NCI-H2081 treated with DMSO at 0.1 percent for 48 hours (cell line): ENCODE measurements at places on chromosomes 2 and 18.

DNA sequence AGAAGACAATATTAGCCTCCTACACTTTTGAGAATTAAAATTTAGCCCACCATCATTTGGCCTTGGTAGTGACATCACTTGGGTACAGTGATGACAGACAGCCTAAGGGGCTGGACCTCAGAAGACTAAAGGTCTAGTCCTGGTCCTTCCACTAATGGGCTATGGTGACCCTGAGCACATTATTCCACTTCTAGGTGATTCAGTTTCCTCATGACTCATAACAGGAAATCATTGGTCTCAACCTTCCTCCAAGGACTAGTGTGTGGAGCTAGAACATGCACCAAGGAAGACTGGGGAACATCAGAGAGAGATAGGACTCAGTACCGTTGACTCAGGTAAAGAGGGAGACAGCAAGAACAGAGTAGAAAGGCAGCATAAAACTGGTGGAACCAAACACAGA, 64.0 kb downstream of the TFCP2L1 start:
- no peak for DNase-seq

DNA sequence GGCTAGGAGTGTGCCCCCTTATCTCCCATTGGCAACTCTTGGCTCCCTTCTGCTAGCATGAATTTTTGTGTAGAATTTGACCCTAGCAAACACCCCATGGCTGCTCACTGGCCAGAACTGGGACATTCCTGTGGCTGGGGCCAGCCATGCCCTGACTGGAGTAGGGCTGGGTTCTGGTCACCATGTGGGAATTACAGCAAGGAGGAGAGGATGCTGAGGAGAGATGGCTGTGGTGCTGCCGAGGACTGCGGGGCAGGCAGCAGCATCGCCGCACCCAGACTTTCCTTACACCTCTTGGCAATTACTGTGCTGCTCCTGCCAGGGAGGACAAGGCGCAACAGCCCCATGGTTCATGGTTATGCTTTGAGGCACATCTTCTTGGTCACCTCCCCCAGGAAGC, 12.7 kb downstream of the KCNF1 start:
- DNase-seq: no peak

DNA sequence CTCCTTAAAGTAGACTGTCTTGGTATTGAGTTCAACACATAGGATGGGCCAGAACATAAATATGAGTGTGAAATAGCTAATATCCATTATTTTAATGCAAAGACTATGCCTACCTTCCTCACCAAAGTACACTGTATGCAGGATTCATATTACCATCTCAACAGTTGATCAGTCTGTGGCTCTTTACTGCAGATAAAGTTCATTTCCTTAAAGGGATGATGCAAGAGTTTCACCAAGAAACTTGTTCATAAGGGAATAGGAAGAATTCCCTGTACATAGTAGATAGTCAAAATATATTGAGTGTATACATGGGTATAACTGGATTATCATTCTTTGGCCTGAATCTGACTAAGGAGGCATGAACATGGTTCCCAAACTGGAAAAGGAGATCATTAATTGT, 35.0 kb downstream of the MARS2 start:
- no peak for DNase-seq

DNA sequence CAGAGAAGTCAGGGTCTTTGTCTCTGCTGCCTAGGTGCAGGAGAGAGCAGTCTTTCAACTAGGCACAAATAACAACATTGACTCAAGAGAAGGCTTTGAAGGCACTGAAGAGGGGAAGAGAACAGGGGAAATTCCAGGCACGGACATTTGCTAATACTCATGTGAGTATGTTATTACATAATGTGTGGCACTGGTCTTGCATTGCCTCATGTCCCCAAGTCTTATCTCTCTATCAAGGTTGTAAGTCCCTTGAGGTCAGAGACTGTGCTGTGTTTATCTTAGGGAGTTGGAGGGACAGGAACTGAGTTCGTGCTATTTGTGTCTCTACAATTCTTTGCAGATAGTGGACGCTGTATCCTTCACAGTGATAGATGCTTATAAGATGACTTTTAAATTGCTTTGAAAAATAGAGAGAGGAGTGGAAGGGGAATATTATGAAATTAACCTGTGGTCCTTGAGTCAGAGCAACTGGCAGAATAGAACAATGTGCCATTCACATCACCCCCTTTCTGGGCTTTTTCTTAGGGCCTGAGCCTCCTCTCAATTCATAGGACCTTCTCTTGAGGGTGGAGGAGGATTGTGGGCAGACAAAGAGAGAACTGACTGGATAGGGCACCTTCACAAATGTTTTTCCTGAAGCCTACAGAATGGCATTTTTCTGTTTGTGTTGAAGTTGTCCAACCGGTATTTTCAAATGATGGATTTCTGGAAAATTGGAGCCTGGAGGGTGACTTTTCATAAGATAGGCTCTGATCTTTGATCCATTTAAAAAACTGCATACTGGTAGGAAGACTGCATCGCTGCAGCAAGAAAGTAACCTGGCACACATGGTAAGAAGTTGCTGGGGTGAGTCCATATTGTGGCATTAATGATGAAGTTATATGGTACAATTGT, 96.6 kb upstream of the CXCR4 start:
- DNase-seq: no peak

DNA sequence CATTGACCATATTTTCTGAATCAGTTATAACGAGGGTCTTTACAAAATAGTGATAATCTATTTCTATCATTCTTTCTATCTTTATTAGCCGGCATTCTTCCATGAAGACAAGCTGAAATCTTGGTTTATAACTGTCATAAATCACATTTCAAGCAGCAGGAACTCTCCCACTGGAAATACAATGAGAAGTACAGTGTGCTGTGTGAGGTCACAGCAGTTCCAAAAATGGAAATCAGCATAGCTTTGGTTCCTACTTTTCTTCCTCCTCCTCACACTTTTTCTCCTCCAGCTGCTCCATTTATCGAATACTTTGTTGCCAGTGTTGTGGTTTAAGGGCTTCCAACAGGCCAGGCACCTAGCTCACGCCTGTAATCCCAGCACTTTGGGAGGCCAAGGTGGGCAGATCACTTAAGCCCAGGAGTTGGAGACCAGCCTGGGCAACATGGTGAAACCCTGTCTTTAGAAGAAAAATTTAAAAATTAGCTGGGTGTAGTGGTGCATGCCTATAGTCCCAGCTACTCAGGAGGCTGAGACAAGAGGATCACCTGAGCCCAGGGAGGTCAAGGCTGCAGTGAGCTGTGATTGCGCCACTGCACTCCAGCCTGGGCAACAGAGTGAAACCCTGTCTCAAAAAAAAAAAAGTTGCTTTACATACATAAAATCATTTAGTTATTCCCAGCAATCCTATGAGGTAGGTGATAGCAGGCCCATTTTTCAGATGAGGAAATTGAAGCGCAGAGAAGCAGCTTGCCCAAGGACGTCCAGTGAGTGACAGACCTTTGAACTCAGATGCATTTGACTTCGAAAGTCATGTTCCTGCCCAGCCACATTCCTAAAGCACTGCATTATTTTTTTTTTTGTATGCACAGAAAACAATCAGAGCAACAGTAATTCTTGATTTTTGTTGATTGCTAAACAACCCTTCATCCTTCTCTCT, 34.0 kb upstream of the GPR55 start:
- no peak for DNase-seq

DNA sequence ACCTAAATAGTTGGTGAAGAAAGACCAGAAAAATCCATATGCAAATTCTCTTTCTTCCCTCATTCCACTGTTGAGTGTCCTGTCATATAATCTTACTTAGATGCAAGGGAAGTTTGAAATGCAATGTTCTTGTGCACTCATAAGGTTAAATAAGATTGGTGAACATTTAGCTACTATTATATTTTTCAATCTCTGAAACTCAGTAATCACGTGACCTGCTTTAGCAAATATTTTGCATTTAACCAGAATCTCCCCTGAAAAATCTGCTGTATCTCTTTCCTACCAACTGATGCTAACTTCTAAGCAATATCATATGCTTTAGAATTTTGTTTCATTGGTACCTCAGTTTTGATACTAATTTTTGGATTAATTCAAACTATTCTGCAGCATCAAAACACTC, 533.2 kb downstream of the RIT2 start:
- no peak for DNase-seq

GRCh38 chr2:30371028-30371689, 75.9 kb upstream of the LCLAT1 start:
- no peak for DNase-seq

- no peak for DNase-seq
These were observed 321.6 kb downstream of the STK39 start for GRCh38 chr2:167925758-167926157.

DNA sequence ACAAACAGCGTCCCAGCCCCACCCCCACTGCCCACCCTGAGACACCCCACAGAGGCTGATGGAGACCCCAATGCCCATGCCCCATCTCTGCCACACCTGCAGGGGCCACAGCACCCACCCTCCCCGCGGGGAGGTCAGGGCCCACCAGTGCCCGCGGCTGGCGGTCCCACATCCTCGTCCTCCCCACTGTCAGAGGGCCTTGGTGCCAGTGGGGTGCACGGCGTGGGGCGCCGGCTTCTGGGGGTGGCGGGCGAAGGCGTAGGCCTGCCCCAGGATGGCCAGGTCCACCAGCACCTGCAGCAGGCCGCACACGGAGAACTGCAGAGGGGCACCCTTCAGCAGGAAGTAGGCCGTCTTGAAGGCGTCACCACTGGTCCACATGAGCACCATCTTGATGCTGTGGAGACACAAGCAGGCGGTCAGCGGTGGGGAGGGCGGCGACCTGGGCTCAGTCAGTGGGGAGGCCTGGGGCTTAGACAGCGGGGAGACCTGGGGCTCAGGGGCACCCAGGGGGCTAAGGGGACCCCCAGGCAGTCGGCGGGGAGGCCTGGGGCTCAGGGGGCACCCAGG, 47.6 kb downstream of the SLC66A2 start:
- no peak for DNase-seq
